ENCODE measurements at places on chromosomes 4 and X.

DNA sequence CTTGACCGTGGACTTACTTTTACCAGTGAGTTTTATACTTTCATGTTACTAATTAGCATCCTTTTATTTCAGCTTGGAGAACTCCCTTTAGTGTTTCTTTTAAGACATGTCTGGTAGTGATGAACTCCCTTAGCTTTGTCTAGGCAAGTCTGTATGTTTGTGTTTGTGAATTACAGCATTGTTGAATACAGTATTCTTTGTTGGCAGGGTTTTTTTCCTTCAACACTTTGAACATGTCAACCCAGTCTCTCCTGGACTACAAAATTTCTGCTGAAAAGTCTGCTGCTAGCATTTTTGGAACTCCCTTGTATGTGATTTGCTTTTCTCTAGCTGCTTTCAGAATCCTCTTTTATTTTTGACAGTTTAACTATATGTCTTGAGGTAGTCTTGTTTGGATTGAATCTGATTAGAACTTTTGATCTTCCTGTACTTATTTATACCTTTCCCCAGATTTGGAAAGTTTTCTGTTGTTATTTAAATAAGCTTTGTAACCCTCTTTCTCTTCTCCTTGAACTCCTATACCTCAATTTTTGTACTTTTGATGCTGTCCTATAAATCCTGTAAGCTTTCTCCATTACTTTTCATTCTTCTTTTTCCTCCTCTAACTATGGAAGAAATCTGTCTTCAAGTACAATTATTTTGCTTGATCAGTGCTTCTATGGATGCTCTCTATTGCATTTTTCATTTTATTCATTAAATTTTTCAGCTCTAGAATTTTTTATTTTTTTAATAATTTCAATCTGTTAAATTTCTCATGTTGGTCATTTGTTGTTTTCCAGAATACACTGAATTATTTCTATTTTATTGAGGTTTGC lies 14.1 kb downstream of the PAPSS1 start:
- DNase-seq, result no peak

DNA sequence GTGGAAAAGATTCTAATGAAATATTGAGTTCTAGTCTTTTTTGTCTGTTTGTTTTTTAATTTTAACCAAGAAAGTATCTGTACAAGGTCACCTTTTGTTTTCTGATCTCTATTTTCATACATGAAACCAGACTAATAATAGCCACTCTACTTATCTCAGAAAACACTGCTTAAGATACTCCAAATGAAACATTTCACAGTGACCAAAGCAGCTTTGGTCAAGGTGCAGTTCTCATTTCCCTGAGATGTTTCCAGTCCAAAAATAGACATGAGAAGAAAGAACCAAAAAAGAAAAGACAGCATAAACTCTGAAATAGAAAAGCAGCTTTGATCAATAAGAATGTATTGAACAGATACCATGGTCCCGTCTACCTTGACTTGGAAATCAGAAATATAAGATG lies 782.8 kb downstream of the RAB28 start:
- DNase-seq, result no peak

- DNase-seq, result no peak
Measured at GRCh38 chrX:57906790-57907189, 3.5 kb downstream of the ZXDA start.

GRCh38 chrX:74246524-74246923 lies 57.5 kb upstream of the ZCCHC13 start:
- DNase-seq, result no peak

DNA sequence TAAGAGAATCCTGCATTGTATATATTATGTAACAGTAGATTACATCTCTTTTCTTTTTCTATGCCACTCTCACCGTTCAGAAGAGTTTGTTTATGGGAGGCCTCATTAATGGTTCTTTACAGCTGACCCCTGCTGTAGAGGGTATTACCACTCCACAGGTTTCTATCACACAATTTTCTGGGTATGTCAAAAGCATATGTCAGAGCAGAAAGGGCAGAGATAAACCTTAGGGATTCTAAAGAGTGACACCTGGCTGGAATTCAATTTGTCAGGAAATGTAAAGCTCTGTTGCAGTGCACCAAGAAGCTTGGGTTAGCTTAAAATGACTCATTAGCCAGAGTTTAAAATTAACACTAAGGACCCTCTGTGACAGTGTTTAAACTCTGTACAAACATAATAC lies 658.7 kb downstream of the PCDH18 start:
- DNase-seq, result no peak

GRCh38 chr4:184932343-184932742 lies 85.9 kb upstream of the HELT start:
- DNase-seq, result no peak

DNA sequence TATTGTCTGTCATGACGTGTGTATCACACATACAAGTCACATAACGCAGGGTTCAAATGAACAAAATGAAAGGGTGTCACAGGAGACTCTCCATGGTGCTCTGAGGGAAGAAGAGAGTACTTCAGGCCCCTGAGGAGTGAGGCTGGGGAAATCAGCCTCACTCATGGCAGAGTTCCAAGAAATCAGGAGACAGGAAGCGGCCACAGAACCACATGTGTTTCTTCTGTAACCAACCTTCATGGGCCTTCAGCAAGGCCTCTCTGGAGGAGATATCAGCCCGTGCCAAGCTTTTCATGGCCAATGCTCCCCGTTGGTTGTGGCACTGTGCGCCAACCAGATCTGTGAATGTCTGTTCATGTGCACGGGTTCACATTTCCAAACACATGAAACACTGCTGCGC lies 76.0 kb downstream of the NAT8L start:
- DNase-seq, result no peak

- peak; percentile 34 for DNase-seq
Measured at GRCh38 chr4:98658287-98659105, at the start of gene TSPAN5. TSPAN5 (minus strand) TSS chr4:98658611.

DNA sequence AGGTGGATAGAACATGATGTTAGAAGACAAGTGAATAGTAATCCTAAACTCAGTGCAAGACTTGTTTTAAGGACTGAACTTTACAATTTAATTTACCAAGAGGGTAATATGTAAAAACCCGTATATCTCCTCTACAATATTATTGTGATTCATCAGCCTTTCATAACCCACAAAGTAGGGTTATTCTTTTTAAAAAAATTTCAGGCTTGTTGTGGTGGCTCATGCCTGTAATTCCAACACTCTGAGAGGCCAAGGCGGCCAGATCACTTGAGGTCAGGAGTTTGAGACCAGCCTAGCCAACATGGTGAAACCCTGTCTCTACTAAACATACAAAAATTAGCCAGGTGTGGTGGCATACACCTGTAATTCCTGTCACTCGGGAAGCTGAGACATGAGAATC lies 7.2 kb downstream of the IBSP start:
- no peak for DNase-seq

- DNase-seq, result no peak
Measured at GRCh38 chrX:104921584-104922205, 298.8 kb downstream of the TEX13A start.

- no peak for DNase-seq
Measured at GRCh38 chrX:150683112-150683511, 10.1 kb upstream of the MTMR1 start.

GRCh38 chrX:87525771-87526229 lies 8.2 kb downstream of the KLHL4 start:
- DNase-seq, result no peak

GRCh38 chr4:87067124-87067885 lies 132.5 kb downstream of the AFF1 start:
- no peak for DNase-seq

- DNase-seq, result no peak
Measured at GRCh38 chrX:19758539-19758938, 128.9 kb downstream of the SH3KBP1 start.

DNA sequence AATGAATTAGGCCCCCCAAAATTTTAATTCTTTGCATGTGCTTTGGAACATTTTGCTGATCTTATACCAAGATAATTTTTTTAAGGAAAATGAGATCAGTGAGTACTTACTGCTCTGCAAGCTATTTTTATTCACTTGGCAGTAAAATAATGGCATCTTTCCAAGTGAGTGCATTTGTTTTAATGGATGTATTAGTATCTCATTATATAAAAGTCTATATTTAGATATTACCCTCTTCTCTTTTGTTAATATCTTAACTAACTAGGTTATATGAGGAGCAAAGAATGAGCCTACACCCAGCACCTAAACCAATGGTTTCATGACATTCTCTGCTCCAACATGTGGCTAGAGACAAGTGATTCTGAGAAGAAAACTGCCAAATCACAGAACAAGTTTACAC lies 21.1 kb upstream of the ARAF start:
- DNase-seq, result no peak

- no peak for DNase-seq
Measured at GRCh38 chrX:16700734-16701133, 11.7 kb downstream of the CTPS2 start.

GRCh38 chrX:37679888-37680287 lies 5.7 kb upstream of the XK start:
- DNase-seq, result no peak

DNA sequence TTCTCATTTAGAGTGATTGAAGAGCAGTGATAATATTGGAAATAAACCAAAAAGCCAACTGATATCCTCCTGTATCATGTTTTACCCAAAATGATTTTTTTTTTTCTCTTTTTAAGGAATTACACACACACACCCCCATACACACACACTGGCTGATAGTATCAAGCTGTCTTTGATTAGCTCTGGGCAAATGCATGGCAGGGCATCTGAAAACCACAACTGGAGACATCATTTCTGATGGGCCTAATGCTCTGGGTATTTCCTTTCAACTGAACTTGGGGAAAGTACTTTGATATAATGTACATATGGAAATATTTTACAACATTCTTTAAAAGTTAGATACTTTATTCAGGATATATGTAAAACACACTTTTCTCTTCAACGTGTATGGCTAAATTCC lies 14.2 kb upstream of the OSTC start:
- no peak for DNase-seq

- no peak for DNase-seq
Measured at GRCh38 chr4:133624744-133625143, 475.6 kb downstream of the PCDH10 start.

GRCh38 chrX:17758382-17758781 lies 21.1 kb downstream of the SCML1 start:
- DNase-seq, result no peak

DNA sequence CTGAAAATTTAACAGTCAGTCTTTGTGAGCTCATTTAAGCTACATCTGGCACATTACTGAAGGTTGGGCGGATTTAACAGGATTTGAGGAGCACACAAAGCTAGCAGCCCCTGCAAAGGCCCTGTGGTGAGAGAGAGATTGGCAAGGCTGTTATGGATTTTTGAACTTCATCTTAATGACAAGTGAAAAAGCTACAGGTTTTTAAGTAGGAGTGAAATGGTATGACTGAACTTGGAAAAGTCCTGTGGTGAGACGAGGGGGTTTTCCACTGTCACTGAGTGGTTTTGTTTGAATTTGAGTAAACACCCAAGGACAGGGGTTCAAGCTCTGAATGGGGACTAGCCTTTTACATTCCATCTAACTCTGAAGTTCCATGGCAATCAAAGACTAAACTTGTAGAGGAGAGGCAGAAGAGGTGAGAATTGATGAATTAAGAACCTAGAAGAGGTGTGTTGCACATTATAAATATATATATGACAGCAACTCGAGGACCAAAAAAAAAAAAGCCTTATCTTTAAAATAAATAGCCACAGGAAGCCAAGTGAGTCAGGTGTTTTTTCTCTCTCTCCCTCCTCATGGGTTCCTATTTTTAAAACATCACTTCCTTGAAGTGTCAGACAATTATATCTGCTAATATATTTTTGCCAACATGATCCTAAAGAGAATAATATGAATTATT lies 47.8 kb upstream of the CLNK start:
- DNase-seq, result no peak

DNA sequence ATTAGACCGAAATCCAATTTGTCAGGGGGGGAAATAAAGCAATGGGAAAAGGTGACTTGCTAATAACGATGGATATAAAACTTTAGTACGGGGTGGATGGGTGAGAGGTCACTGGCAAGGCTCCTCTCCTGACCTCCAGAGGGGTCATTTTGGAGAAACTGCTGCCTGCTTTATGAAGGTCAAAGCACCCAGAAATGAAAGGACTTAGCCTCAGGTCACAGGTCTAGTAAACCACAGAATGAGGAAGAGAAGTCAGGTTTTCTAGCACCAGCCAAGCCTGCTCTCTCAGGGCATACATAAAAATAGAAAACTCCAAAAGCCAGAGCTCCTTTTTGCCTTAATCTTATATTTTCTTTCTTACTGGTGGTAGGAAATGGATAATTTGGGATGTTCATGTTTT lies 134.2 kb downstream of the SHROOM3 start:
- DNase-seq, result no peak

DNA sequence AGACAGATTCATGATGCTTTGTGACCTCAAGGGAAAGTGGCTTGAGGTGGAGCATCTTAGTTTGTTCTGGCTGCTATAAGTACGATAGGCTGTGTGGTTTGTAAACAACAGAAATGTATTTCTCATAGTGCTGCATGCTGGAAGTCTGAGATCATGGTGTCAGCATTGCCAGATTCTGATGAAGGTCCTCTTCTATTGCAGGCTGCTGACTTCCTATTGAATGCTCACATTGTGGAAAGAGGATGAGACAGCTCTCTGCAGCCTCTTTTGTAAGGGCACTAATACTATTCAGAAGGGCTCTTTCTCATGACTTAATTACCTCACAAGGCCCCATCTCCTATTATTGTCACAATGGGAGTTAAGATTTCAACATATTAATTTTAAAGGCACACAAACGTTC lies 1674.0 kb upstream of the PCDH7 start:
- DNase-seq, result no peak

DNA sequence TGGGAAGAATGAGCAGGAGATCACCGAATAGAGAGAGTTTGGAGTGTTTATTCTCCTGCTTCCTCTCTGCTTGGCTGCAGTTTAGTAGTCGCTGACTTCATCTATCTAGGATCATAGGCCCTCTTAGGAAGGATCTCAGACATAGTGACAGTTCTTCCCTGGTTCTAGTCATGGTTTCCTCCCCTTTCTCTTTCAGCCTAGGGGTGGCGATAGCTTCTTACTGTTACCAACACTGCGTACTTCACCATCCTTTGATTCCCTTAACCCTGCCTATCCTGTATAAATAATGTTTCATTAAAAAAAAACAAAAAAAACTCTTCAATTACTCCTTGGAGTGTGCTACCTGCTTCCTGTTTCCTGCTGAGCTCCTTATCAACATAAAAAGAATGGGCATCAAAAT lies 103.8 kb downstream of the DDX53 start:
- DNase-seq, result no peak

- DNase-seq, result no peak
Measured at GRCh38 chr4:186104114-186104889, at the start of gene FAM149A. FAM149A (plus strand) TSS chr4:186104704.

GRCh38 chrX:138411048-138411447 lies 300.5 kb downstream of the FGF13 start:
- DNase-seq, result no peak

GRCh38 chr4:29762151-29762550 lies 958.0 kb upstream of the PCDH7 start:
- no peak for DNase-seq
